ENCODE measurements at places on chromosomes 1 and 21.

- DNase-seq = no peak
Observed at GRCh38 chr1:29673669-29674626, 437.6 kb downstream of the PTPRU start.

DNA sequence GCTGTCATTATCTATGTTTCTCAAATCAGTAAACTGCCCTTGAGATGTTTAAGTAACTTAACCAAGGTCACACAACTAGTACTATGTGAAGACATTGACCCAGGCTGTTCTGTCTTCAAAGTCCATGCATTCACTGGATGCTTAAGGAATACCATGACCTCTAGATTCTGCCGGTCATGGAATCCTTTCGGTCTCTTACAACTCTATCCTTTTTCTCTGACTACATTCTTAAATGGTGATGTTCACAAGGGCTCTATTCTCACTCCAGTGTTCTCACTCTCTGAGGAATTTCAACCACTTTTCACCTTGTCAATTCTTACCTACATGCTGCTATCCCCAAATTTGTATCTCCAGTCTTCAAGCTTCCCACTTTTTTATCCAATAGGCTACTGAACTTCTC is 15.2 kb downstream of the CRYZ start:
- DNase-seq = no peak

DNA sequence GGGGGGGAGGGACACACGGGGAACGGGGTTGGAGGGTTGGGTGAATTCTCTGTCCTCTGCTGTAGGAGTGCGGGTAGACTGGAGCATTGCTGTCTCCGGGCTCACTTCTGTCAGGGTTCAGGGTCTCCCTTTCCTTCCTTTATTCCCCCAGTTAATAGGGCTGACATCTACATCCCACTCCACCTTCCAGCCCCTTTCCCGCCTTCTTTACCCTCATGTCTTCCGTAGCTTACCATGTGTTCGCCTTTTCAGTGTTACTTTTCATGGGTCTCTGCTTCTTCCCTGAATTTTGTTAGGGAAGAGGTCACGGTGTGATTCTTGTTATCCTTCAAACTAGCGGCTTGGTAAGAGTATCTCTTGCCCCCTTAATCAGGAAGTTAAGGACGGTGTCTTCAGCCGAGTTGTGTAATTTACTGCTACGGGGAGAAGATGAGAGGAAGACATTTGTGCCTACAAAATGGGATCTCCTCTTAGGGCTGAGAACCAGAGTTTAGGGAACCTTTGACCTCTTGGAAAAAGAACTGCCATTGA is 917 bp downstream of the RAP1A start:
- DNase-seq = no peak

GRCh38 chr1:43449708-43450069 is 4.0 kb downstream of the HYI start:
- no peak for DNase-seq

- DNase-seq = no peak
Observed at GRCh38 chr1:226085675-226086285, 23.3 kb downstream of the H3-3A start.
